ENCODE measurements at places on chromosomes 4 and X.

GRCh38 chrX:134741746-134742145 is 83.5 kb upstream of the PLAC1 start:
- DNase-seq, result no peak

DNA sequence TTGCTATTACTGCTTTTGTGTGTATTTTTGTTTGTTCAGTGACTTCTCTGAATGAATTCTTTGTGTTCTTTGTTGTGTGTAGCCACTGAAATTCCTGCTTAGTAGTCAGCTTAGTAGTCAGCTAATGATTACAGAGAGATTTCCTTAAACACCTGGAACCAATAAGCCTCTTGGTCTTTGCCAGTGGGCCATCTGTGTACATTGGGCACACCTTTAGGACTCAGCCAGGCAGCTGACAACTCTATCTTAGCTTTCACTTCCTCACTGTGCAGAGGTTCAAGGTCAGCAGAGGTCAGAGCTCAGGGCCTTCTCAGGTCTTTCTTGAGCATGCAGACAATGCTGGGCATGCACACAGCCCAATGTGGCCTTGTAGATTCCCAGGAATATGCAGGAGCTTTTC is 59.3 kb downstream of the RWDD4 start:
- DNase-seq, result no peak

GRCh38 chr4:76374798-76375197 is 46.1 kb downstream of the CCDC158 start:
- DNase-seq, result no peak

- DNase-seq, result no peak
These were observed 21.7 kb upstream of the PUDP start for GRCh38 chrX:7169627-7170026.

DNA sequence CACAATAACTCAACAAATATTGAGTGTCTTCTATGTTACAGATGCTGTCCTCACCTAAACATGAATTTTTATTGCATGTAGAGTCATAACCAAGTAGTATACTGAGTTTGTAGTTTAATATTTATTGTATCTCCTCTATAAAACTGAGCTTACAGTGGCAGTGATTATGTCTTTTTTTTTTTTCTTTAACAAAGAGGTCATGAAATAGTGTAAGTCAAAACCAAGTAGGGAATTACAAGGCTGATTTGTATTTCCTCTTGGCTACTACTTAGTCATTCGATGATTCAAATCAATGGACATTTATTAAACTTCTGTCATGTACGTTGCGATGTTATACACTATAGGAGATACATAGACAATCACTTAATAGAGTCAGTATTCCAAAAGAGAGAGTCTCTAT is 48.4 kb downstream of the IL15 start:
- no peak for DNase-seq

- no peak for DNase-seq
These were observed 5.9 kb downstream of the APOO start for GRCh38 chrX:23901805-23902204.

DNA sequence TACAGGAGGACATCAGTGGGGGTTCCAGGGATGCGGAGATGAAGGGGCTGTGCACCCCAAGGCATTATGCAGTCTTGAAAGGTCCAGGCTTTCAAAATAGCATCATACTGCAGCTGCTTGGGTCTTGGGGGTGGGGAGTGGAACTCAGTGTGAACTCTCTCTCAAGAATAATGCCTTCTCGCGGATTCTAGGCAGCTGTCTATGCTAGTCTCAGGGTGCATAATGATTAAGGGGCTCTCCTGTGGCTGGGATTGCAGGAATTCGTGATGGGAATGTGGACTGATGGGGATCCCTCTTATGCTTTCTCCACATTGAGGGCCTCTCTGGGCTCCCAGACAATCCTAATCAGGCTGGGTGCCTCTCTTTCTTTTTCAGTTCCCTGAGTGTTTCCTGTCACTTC is 172.2 kb upstream of the ARHGAP24 start:
- DNase-seq, result no peak

GRCh38 chr4:168183717-168184571 is 91.6 kb downstream of the ANXA10 start:
- no peak for DNase-seq

DNA sequence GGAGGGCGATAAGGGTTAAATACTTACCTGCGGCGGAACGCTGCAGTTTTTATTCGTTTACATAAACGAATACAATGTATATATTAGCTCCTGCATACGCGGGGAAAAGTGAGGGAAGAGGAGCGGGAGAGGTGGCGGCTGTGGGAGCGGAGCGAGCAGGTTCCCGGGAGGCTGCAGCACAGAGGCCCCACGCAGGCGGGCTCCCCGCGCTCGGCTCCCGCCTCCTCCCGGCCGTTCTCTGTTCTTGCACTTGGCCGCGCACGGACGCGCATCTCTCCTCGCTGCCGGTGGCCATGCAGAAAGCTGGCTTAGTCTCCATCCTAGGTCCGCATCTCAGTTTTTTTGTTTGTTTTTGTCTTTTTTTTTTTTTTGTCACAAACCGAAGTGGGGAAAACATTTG is 340.4 kb upstream of the FAT1 start:
- no peak for DNase-seq

- DNase-seq, result no peak
These were observed 301.2 kb downstream of the IL1RAPL1 start for GRCh38 chrX:28888416-28888815.

GRCh38 chr4:185738820-185739219 is 73.2 kb downstream of the SORBS2 start:
- DNase-seq, result no peak

GRCh38 chrX:129510331-129510730 is 13.0 kb downstream of the SMARCA1 start:
- DNase-seq, result no peak

DNA sequence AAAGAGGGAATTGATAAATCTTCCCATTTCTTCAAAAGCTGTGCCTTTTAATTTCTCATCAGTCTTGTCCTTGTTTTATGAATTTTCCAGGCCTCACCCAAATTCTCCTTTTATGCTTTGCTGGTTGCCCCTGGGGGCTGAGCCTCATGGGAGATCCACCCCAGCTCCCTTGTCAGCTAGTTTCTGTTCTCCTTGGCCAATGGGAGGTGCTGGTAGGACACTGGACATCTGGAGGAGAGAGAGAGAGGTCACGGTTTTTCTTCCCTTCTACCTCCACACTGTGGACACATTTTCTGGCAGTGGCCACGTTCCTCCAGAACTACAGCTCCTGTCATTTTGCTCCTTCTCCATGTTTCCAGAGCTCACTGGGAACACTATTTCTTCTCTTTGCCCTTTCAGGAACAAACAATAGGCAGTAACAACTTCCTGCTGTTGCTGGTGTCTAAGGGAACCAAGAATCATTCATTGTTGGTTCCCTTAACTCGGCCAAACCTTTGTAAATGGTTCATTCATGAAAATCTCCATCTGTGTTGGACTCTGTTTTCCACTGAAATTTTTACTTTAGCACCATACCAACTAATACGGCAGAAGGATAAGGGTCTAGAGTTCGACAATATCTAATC is 334.5 kb downstream of the GPAT3 start:
- DNase-seq, result no peak

- DNase-seq, result peak; percentile 58
These were observed 163.0 kb downstream of the BTC start for GRCh38 chr4:74631338-74631737.

DNA sequence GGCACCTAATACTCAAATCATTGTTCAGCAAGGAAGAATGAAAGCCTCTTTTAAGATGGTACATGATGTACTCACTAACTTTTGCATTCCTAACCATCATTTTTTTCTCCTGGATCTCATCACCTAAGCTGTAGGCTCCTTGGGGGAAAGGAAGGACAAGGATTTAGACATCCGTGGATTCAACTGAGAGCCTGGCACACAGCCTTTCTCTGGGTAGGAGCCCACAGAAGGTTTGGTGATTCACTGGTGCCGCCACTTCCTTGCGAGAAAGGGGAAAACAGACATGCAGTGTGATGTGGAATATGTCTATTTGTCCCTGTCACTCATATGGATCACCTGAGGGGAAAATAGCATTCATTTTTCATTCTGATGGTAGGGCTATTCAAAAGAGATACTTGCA is 147.3 kb downstream of the PCDH7 start:
- DNase-seq, result no peak

GRCh38 chrX:118254611-118255010 is 91.3 kb upstream of the WDR44 start:
- DNase-seq, result no peak

DNA sequence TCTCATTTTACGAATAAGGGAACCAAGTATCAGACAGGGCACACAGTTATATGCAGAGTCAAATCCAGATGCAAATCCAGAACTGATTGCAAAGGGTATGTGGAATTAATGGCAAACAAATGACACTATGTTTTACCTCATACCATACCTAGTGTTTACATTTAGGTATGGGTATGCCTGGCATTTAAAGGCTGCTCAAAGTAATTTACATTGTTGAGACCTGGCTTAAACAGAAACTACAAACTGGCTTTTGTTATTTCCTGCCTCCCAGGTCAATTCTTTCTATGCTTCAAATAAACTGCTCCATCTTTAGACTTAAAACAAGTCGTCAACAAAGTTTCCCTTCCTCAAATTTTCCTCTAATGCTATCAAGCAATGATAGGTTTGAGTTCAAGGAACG is 33.7 kb downstream of the ANKRD17 start:
- DNase-seq, result no peak

DNA sequence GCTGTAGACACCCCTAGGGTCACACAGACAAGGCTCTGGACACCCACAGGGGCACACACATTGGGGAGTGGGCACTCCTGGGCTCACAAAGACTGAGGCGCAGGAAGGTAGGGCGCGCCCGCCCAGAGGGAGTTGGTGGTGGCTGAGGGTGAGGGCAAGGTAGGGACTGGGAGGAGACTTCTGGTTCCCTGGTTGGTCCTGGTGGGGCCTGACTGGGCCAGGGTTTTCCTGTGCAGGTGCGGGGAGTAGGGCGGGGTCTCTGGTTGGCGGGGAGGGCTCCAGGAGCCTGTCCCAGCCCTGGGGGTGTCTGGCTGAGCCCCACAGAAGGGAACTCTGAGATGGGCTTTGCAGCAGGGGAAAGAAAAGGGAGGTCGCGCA is 6.7 kb upstream of the WAS start:
- no peak for DNase-seq

DNA sequence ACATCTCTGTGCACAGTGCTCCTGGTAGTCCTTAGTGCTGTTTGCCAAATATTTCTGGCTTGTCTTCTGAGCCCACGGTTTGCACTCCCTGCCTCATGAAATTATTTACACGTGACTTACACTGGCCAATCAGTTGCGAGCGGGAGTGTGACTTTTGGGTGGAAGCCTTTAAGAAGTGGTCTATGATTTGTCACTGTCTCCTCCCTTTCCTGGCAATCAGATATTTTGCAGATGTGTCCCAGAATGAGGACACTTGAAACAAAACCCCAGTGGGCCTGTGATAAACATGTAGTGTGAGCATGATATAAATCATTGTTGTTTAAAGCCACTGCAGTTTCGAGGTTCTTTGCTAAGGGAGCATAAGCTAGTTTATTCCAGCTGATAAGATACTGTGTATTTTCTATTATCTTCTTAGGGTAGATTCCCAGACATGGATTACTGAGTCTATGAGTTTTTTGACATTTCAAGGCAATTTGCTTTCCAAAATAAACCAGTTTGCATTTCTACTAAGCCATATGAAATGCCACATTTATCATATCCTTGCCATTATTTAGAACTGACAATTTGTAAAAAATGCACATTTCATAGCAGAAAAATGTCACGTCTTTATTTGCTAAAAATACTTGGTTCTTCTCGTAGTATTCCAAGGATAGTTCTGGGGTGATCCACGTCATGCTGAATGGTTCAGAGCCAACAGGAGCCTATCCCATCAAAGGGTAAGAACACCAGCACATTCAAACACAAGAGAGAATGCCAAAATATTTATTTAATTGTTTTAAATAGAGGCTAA is 12.0 kb downstream of the BST1 start:
- DNase-seq, result no peak

GRCh38 chr4:71195924-71196323 is 142.9 kb upstream of the SLC4A4 start:
- no peak for DNase-seq

- no peak for DNase-seq
These were observed 218.9 kb upstream of the PPP1R2C start for GRCh38 chrX:42996861-42997260.

DNA sequence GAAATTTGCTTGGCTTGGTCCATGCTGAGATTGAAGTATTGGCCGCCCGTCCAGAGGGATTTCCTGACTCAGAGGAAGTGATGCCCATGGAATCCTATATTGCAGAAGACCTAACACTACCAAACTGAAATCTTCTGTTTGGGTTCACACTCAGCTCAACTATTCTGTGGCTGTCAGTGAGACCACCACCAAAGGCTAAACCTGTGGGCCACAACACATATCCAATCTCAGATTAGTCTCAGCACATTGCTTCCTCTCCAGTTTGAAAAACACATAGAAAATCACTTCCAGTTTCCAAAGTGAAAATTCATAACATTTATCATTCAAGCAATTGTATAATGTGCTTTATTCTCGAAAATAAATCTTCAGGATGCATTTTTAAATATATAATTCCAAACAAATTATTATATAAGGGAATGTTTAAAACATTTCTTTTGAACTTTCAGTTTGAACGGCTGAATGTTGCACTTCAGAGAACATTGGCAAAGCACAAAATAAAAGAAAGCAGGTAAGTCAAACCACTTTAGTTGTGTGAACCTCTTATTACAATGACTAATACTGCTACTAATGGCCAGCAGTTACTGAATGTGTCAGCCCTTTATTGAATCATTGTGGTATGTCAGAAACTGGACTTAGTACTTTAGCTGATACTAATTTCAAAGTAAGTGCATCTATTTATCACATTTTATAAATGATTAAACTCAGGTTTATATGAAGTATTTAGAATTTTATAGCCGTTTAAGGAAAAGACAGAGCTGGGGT is 37.0 kb downstream of the GUCY1A1 start:
- DNase-seq, result no peak

DNA sequence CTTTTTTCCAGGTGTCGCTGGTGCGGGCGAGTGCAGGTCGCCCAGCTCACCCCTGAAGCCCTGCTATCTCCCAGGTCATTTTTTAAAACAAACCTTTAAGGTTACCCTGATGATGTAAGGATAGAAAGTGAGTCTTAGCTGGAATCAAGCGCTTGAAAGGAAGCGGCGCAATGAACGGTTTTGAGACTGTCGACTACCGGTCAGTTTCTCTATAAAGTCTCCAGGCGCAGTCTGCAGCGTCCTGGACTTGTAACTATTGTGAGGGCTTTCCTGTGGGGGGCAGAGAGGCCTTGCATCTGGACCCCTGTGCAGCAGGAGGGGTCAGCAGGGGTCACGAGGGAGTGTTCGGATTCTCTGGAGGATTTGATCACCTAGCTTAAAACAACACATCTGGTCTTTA is 1.6 kb downstream of the KIT start:
- no peak for DNase-seq

GRCh38 chr4:125681240-125681639 is 366.5 kb downstream of the FAT4 start:
- no peak for DNase-seq

DNA sequence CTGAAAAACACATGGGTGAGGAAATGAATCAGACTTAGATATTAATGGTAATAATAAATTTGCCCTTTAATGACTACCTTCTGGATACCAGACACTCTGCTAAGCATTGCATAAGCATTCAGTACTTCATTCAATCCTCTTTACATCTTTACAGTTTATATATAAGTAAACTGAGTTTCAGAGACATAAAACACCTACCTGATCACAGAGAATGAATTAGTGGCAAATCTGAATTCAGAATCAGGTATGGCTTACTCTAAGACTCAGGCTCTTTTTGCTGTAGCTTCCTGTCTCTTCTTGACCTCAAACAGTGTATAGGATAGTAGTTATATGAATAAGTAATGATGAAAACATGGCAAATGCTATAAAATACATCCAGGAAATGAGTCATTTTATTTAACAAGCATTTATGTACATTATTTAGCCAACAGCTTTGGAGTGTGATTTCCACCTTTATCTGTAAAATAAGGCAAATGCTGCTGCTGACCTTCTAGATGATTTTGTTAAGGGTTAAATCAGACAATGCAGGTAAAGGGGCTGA is 83.9 kb downstream of the VEGFC start:
- no peak for DNase-seq

All from RWPE2 (cell line).